ENCODE measurements at places on chromosomes 12 and 14.

GRCh38 chr12:94553875-94554274 lies 94.2 kb upstream of the CEP83 start:
- no peak for DNase-seq
- H3K36me3 ChIP-seq: no peaks in the 10 kb centered on the region
- no peak overlapping the region for H3K4me3 ChIP-seq
- H3K4me1 ChIP-seq: no peaks in the 10 kb centered on the region

DNA sequence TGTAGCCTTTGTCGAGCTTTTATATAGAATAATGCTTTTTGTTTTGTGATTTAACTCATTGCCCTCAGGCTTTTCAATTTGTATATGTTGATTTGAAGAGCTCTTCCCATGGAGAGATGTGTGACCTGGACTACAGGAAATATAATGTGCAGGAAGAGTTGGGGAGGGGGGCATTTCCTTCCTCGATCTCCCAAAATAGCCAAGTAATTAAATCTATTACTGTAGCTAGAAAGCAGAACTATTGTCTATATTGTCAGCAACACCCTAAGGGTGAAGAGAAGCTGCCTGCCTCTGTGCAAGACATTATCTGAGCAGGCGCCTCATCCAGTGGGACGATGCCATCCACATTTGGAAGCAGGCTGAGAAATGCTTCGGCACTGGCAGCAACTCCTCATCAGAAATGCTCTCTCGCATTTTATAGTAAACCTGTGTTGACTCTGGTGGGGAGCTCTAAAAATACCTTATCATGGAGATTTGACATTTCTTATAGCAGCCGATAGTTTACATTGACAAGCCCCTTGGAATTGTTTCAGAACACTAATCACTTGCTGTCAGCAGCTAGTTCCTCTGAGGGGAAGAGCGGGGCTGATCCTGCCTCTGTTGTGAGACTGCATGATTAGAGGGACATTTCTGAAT lies 392.5 kb upstream of the RGS6 start:
- H3K4me1 ChIP-seq: peaks cover 11% of the 10 kb centered on the region
- no peaks in the 10 kb centered on the region for H3K27me3 ChIP-seq
- H3K36me3 ChIP-seq: no peaks in the 10 kb centered on the region
- no peak overlapping the region for H3K4me3 ChIP-seq

DNA sequence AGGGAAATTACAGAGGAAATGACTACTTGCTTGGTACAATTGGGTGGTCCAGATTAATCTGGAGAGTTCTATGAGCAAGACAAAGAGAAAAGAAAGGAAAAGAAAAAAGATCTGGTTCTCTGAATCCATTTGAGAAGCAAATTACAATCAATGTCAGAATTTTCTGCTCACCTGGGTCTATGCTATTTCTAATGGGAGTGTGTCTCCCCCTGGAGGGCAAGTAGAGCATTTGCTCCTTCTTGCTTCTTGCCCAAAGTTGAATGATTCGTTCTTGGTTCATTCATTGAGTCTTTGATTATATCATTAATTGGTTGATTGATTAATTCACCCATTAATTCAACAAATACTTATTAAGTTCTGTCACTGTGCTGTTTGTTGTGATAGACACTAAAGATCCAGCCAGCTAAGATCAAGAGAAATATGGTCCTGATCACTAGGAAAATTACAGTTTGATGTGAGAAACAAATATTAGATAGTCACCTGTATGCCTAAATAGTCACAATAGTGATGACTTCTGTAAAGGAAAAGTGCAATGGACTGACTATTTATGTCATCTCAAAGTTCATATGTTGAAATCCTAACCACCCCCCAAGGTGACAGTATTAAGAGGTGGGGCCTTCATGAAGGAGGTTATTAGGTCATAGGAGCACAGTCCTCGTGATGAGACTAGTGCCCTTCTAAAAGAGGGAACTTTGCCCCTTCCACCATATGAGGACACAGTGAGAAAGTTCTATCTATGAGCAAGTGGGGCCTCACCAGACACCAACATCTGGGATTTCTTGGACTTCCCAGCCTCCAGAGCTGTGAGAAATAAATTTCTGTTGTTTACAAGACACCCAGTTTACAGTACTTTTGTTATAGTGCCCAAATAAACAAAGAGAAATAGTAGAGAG lies 8.0 kb upstream of the ASB8 start:
- peak; percentile 16 for DNase-seq
- H3K36me3 ChIP-seq: no peaks in the 10 kb centered on the region
- H3K4me1 ChIP-seq: no peaks in the 10 kb centered on the region

- H3K4me3 ChIP-seq: no peak overlapping the region
- H3K36me3 ChIP-seq: no peaks in the 10 kb centered on the region
- H3K27ac ChIP-seq: no peak overlapping the region
Measured at GRCh38 chr12:53338017-53338416, 1.9 kb upstream of the SP7 start.

GRCh38 chr12:84056-84455 lies 17.5 kb downstream of the IQSEC3 start:
- H3K4me3 ChIP-seq: no peak overlapping the region
- H3K27me3 ChIP-seq: no peaks in the 10 kb centered on the region
- DNase-seq: no peak
- H3K4me1 ChIP-seq: no peaks in the 10 kb centered on the region
- H3K36me3 ChIP-seq: no peaks in the 10 kb centered on the region

DNA sequence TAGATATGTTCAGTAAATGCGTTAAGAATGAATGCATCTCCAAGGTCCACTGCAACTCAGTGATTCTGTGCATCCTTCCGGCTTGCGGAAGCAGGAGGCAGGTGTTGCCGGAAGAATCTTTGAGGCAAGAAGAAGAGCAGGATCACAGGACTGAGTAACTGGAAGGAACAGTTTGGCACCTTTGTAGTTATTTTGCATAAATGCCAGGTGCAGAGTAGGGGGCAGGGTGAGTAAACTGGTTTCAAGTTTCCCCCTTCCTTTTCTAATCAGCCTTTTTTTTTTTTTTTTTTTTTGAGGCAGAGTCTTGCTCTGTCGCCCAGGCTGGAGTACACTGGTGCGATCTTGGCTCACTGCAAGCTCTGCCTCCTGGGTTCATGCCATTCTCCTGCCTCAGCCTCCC lies 22.3 kb downstream of the DYRK4 start:
- H3K36me3 ChIP-seq: no peaks in the 10 kb centered on the region
- no peaks in the 10 kb centered on the region for H3K27me3 ChIP-seq
- no peak overlapping the region for H3K27ac ChIP-seq
- no peak for DNase-seq

DNA sequence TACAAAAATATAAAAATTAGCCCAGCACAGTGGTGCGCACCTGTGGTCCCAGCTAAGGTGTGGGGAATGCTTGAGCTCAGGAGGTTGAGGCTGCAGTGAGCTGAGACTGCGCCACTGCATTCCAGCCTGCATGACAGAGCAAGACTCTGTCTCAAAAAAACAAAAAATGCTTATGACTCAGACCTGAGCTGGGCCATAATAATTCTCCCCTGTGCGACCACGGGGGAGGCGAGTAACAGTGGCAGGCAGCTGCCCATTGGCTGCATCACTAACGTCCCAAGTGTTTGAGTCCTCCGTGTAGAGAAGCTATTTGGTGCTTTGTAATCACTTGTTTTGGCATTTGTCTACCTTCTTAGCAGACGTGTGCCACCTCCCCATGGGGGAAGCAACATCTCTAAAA lies 24.9 kb downstream of the PSMC1 start:
- H3K36me3 ChIP-seq: peaks cover 13% of the 10 kb centered on the region
- no peak overlapping the region for H3K4me3 ChIP-seq
- H3K27me3 ChIP-seq: no peaks in the 10 kb centered on the region
- no peaks in the 10 kb centered on the region for H3K4me1 ChIP-seq

DNA sequence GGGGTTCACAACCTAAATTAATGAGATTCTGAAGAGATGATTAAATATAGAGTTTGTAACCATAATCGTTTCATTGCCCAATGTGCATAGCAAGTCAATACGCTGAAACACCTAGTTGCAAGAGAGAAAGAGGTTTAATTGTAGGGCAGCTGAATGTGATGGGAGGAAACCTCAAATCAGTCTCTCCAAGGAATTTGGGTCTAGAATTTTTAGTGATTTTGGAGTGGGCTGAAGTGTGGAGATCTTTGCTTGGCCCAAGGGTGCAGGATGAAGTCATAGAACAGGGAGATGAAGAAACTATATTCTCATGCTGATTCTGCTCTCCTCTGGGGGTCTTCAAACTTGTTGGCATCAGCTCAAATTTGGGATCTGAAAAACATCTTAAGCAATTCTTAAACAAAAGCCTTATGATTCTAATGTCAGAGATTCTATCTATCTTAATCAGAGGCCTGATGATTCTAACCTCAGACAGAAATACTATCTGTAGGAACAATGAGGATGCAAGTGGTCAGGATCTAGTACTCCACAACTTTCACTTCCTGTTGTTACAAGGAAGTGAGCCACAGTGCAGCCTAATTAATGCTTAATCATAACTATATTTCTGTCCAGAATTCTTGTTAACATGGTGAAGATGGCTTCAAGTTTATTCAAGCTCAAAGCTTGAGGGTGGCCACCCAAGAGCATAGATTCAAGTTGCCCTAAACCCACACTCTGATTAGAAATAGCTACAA lies 80.2 kb upstream of the FUT8 start:
- no peak overlapping the region for H3K27ac ChIP-seq
- no peak overlapping the region for H3K4me3 ChIP-seq
- H3K4me1 ChIP-seq: peaks cover 3% of the 10 kb centered on the region
- no peaks in the 10 kb centered on the region for H3K27me3 ChIP-seq
- DNase-seq: no peak

DNA sequence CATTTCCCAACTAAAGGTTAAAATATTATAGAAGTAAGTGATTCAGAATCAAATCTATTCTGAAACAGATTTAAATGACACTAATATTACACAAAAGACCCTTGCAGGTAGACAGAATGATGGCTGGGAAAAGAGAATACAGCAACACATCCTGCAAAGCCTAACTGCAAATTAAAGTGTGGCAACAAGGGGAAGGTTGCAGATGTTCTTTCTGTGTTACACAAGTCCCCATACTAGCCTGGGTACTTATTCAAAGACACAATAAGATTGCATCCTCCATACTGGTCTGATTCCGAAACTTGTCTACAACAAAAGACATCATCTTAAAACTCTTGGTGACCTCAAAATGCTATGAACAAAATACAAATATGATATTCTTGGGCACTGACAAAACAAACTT lies 50.5 kb downstream of the R3HDM2 start:
- no peak for DNase-seq
- H3K4me3 ChIP-seq: no peak overlapping the region
- H3K4me1 ChIP-seq: no peaks in the 10 kb centered on the region
- H3K36me3 ChIP-seq: no peaks in the 10 kb centered on the region
- no peaks in the 10 kb centered on the region for H3K27me3 ChIP-seq
- H3K27ac ChIP-seq: no peak overlapping the region

GRCh38 chr12:124861492-124861891 lies 2.2 kb downstream of the SCARB1 start:
- no peak overlapping the region for H3K4me3 ChIP-seq
- H3K27ac ChIP-seq: no peak overlapping the region
- H3K27me3 ChIP-seq: no peaks in the 10 kb centered on the region

GRCh38 chr12:16526693-16527092 lies 79.3 kb downstream of the LMO3 start:
- no peaks in the 10 kb centered on the region for H3K36me3 ChIP-seq
- no peak overlapping the region for H3K4me3 ChIP-seq
- no peaks in the 10 kb centered on the region for H3K27me3 ChIP-seq
- no peak overlapping the region for H3K27ac ChIP-seq
- H3K4me1 ChIP-seq: peaks cover 8% of the 10 kb centered on the region

DNA sequence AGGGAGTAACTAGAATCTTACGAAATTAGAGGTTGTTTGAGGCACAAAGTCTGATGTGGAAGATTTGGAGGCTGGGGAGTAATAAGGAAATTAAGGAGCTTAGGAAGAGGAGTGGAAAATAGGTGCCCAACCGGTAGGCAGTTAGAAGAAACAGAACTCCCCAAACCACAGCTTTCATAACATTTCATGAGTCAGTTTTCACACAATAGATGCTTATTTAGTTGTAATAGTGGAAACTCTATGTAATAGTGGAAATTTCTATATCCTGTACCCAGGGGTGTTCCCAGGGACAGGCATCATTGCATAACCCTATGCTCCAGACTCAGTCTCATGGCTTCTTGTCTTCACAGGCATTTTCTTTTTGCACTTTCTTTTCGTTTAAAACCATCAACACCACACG lies 8.3 kb downstream of the C3AR1 start:
- H3K36me3 ChIP-seq: peaks cover 16% of the 10 kb centered on the region
- no peak for DNase-seq
- H3K4me1 ChIP-seq: no peaks in the 10 kb centered on the region
- H3K4me3 ChIP-seq: no peak overlapping the region
- H3K27me3 ChIP-seq: no peaks in the 10 kb centered on the region

DNA sequence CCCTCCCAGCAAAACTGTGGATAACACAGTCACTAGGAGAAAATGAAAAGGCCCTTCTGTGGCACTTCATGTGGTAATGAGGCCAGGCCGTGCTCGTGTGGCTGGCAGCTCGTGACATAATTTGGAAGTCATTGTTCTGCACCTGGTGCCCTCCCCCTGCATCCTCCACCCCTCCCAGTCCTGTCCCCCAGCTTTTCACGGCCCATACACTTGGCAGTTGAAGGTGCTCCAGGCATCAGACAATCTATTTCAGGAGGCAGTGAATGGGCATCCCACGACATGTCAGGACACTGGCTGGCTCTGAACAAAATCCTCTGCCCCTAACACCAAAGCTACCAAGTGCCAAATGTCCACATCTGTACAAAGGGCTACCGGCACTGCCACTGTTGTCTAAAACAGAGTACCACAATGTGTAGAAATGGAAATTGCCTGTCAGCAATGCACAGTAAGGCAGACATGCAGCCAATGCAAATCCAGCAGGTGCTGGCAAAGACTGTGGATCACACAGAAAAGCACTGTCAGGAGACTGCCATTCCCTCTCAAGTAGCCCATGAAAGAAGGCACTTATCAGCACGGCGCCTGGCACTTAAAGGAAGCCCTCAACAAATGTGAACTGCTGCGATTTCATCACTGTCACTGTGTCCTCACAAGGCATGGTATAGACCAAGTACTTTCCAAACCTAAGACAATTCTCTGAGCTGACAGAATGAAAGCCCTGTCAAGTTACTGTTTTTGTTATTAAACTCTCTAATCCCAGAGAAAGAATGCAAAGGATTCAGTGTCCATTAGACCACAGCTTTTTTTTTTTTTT lies 39.1 kb downstream of the CORO1C start:
- H3K27ac ChIP-seq: peak overlapping the region; percentile 24
- H3K4me1 ChIP-seq: peaks cover 23% of the 10 kb centered on the region
- no peak overlapping the region for H3K4me3 ChIP-seq
- H3K36me3 ChIP-seq: no peaks in the 10 kb centered on the region
- H3K27me3 ChIP-seq: no peaks in the 10 kb centered on the region

- H3K4me3 ChIP-seq: no peak overlapping the region
- DNase-seq: no peak
- no peaks in the 10 kb centered on the region for H3K4me1 ChIP-seq
- H3K36me3 ChIP-seq: no peaks in the 10 kb centered on the region
- H3K27me3 ChIP-seq: no peaks in the 10 kb centered on the region
- H3K27ac ChIP-seq: no peak overlapping the region
Measured at GRCh38 chr14:100054316-100055075, 10.7 kb upstream of the EVL start.

GRCh38 chr12:67073336-67073735 lies 195.8 kb upstream of the CAND1 start:
- H3K4me3 ChIP-seq: no peak overlapping the region
- no peak for DNase-seq
- H3K27ac ChIP-seq: no peak overlapping the region
- no peaks in the 10 kb centered on the region for H3K4me1 ChIP-seq
- no peaks in the 10 kb centered on the region for H3K36me3 ChIP-seq
